ENCODE measurements at places on chromosomes 6 and 20. TPM values are rescaled to one million over a fixed set of nuclear protein-coding genes. Genes with fewer than 3 reads are reported as not detected.

Gene MOG
- total RNA-seq: not detected

GRCh38 chr20:49892260-49892659 is 23.1 kb downstream of the SPATA2 start:
- no peak for DNase-seq

DNA sequence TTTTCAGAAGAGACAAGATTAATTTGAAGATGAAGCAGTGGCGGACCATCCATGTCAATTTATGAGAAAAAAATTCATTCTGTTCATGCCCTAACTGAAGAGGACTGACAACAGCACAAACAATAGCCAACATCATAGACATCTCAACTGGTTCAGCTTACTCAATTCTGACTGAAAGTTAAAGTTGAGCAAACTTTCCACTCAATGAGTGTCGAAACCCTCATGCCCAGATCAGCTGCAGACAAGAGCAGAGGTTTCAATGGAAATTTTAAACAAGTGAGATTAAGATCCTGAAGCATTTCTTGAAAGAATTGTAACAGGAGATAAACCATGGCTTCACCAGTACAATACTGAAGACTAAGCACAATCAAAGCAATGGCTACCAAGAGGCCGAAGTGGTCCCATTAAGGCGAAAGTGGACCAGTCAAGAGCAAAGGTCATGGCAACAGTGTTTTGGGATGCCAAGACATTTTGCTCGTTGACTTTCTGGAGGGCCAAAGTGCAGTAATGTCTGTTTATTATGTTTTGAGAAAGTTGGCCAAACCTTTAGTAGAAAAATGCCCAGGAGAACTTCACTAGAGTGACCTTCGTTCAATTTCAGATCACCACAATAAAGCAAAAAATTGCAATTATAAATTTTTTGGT is 6.1 kb upstream of the SFT2D1 start:
- no peak for DNase-seq

- DNase-seq: no peak
Measured at GRCh38 chr20:51027035-51027795, 4.3 kb upstream of the KCNG1 start.

Gene TNFRSF6B
- total RNA-seq: 12.6 TPM

GRCh38 chr20:14505476-14505875 is 168.1 kb upstream of the FLRT3 start:
- DNase-seq: no peak

DNA sequence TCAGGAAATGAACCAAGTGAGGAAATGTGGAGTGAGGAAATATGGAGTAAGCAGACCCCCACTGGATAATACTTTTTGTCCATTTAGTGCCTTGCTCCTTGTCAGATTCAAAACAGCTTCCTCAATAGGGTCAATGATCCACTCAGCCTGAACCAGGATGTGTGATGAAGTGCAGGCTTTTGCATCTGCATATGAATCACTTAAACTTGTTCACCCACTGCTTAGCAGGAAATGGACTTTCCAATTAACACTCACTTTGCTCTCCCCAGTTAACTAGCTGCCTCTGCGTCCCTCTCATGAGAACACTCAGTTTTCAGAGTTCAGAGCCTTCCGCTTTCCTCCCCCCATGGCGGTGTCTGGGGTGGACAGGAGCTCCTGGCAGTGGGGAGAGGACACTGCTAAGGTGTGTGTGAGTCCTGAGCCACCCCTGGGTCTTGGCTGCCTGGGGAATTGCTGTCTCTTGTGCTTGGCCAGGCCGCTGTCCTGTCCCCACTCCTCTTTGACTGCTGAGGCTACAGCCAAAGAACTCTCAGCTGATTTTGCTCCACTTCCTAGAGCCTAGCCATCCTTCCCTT is 621.8 kb downstream of the CDH26 start:
- DNase-seq: no peak

- no peak for DNase-seq
Measured at GRCh38 chr6:34157236-34157830, 11.4 kb upstream of the GRM4 start.

DNA sequence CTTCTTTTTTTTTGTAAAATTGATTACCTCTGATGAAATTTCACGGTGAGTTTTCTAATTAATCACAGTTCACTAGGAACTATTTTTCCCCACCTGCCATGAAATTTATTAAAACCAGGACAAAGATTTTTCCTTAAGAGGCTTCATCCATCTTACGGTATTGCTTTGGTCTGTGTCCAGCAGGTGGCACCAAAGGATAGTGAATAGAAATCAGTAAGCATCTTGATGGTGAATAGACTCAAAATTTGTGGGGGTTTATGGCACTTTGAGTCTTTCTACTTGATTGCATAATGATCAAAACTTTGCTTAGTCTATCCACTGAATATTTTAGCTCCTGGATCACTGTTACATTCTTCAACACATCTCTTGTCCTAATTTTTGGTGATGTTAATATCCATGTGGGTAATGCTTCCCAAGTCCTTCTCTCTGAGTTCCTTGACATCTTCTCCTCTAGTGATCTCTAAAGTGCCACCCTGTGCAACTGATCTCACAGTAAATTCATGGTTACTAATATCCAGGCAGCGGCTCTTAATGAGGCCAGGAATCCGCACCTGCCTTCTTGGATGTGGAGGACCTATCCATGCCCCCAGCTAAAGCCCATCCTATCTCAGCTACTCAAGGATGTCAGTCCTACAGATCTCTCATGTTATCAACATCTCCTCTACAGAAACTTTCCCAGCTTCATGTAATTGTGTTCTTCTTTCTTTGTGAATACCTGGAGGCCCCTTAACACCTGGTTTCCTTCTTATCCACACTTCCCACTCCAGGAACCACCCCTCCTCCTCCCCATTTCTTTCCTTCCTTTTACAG is 54.5 kb downstream of the STMND1 start:
- DNase-seq: peak; percentile 77

Gene SMLR1
- not detected for total RNA-seq
